ENCODE measurements at places on chromosomes 7 and 10.

- DNase-seq, result peak; percentile 60
Observed at GRCh38 chr7:143299840-143300239, 11.7 kb downstream of the CASP2 start.

GRCh38 chr7:39700165-39700564 lies 76.8 kb downstream of the RALA start:
- DNase-seq, result no peak

DNA sequence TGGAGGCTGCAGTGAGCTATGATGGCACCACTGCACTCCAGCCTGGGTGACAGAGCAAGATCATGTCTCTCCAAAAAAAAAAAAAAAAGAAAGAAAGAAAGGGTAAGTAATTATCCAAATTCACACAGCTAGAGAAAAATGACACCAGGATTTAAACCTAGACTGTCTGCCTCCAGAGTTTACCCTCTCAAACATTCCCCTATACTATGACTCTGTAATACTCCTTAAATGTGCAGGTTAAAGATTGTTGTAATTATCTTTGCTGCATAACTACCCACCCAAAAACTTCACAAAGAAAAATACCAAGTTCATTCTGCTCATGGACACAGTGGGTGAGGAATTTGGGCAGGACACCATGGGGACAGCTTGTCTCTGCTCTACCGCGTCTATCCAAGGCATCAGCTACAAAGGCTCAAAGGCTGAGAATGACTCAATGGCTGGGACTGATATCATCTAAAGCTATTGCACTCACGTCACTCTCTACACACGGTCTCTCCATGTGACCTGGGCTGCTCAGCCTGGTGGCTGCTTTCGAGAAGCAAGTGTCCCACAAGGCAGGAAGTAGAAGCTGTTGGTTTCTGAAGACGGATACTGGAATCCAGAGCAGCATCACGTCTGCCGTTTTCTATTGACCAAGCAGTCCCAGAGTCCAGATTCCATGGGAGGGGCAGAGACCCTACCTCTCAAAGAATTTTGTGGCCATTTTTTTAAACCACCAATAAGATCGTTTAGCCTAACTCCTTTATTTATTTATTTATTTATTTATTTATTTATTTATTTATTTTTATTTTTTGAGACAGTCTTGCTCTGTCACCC lies 185.7 kb upstream of the AUTS2 start:
- DNase-seq, result no peak

- DNase-seq, result no peak
Observed at GRCh38 chr7:134444198-134444960, 14.5 kb downstream of the AKR1B1 start.

GRCh38 chr7:84637568-84638338 lies 443.2 kb upstream of the SEMA3A start:
- no peak for DNase-seq

DNA sequence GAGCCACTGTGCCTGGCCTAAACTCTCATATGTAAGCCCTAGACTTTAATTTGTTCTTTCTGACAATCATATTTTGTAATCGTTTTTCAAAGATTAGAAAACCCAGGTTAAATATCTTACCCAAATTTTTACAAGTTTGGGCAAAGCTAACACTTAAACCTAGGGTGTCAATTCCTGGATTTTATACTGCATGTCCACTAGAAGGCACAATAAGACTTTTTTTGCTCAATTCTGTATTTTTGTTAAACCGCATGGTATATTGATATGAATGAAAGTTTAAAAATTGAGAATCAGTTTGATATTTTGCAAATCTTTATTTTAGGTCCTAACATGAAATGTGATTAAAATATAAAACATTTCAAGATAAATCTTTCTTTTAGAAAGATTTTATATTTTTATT lies 29.3 kb downstream of the DYNC2I1 start:
- no peak for DNase-seq

DNA sequence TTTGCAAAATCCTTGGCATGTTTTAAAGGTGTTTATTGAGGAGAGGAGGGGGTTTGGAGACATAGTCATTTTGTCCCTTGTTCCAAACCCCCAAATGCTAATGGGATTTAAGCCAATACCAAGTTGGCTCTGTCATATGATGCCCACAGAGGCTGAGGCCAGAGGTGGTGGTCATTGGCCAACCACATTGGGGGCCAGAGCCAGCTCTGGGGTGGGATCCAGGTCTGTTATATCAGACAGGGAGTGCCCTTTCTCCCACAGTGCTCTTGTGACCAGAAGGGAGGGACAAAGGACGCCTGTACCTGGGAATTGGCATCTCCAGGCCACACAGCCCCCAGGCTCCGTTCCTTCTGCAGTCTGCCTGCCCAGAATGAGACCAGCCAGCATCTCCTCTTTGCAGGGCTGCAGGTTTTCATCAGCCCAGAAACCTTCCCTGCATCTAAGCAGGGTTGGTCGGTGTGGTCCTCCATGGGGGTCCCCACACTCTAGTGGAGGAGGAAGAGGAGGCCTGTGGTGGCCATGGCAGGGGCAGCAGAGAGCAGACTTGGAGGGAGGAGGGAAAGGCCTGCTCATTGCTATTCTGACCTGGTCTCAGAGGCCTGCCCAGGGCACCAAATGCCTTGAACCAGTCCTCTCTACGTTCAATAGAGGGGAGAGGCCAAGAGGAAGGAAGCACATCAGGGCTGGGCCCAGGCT lies 17.9 kb downstream of the ADCYAP1R1 start:
- DNase-seq, result no peak

DNA sequence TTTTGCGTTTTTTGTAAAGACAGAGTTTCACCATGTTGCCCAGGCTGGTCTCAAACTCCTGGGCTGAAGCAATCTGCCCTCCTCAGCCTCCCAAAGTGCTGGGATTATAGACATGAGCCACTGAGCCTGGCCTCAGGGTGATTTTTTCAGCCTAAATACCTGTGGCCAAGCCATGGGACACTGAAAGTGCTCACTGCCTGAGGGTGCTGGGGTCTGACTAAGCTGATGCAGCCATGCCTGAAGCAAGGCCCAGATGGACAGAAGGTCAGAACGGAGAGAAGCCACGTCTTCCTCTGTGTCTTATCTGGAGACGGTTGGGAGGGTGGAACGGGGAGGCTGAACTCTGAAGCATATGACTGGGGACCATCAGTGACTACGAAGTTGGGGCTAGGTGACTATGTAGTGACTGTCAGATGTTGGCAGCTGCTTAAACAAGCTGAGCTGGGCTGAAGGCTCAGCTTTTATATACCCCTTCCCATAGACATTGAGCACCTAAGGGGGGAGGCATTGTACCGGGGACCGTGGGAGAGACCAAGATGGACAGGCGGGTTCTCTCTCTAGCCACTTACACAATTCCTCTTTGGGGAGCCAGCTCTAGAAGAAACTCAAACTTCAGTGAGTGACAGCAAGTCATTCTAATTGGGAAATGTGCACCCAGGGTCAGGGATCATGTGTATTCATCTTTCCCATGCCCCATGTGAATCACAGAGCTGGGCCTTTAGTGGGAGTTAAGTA lies 73.3 kb upstream of the HABP2 start:
- DNase-seq, result no peak

DNA sequence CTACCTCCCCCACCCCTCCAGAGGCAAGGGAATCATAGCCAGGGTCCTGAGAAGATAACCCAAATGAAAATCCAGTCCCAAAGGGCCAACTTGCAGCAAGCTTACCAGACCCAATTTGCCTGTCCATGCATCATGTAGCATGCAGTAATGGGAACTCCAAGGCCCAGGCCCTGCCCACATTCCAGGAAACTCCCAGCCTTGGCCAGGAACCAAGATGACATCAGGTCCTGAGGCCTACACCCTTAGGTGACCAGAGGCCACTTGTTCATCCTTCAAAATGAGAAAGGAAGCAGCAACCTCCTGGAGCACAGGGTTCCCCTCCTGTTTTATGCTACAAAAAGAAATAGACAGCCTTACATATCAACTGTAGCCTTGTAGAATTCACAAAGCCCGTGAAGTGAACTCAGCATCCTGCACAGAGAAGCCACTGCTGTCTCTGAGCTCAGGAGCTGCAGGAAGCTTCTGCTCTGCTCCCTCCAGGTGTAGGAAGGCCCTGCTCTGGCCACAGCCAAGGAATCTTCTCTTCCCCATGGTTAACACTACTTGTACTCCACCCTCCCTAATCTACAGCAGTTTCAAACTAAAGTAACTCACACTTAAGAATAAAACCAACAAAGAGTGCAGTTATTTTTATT lies 30.3 kb upstream of the GRB10 start:
- DNase-seq, result no peak
